ENCODE measurements at places on chromosomes 11 and 22.
A peak's percentile ranks its signal among the peaks of the same experiment; 100 is the strongest.

- no peak for DNase-seq
Measured at GRCh38 chr11:88521399-88521798, 183.9 kb upstream of the CTSC start.

GRCh38 chr22:25354456-25354855 lies 135.0 kb downstream of the CRYBB2 start:
- no peak for DNase-seq

- no peak for DNase-seq
Measured at GRCh38 chr11:134349802-134350355, 18.1 kb downstream of the GLB1L2 start.

DNA sequence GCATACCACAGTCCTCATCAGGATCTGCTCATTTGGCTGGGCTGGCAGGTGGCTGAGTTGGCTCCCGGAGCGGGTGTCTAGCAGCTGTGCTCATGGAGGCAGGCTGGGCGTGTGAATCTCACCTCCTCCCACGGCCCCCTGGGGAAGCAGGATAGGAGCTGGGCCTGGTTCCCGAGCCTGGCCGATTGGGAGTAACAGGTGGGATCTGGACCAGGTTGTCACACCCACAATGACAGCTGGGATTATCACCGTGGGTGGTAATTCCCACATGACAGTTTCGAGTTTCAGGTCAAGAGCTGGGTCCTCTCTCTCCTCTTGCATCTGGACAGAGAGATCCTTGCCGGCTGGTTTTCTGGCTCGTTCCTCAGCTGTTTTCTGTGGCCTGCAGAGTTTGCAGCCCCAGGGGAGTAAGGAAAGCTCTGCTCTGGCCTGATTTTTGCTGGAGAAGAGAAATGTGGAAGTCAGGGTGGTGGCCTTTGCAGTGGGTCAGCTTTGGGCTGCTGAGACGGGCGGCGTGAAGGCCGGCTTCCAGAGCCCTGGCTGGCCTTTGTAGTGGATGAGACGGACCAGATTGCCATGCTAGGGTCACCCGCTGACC lies 57.0 kb downstream of the BCR start:
- DNase-seq: no peak

DNA sequence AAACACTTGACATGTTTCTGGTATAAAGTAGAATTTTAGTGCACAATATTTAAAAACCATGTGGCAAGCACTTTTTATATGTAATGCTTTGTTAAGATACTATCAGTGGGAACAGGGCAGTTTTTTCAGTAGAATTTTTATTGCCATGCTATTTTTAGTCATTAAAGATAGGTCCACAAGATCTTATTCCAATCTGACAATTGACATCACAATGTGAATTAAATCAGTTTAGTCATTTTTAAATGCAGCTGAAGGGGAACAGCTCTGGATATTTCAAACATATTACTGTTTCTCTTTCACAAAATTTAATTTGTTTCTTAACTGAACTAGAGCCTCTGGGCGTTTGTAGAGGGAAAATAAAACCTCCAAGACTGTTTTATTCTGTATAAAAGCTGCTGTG lies 194.1 kb downstream of the MSANTD4 start:
- DNase-seq: no peak

DNA sequence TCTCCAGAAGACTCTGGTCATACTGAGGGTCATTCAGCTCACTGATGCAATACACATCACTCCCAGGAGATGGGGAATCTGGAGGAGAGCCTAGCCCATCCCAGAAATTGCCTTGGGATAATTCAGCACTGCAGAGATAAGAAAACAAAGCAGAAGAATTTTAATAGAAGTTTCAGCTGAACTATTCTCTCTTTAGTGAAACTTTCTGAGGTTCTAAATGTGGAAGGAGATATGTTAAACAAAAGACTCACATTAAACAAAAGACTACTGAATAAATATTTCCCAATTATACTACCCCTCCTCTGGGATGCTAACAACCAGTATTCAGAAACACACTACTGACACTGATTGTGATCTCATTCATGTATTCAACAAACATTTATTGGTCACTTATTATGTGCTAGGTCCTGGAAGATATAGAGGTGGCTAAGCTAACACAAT lies 47.8 kb downstream of the C2CD3 start:
- DNase-seq: no peak

DNA sequence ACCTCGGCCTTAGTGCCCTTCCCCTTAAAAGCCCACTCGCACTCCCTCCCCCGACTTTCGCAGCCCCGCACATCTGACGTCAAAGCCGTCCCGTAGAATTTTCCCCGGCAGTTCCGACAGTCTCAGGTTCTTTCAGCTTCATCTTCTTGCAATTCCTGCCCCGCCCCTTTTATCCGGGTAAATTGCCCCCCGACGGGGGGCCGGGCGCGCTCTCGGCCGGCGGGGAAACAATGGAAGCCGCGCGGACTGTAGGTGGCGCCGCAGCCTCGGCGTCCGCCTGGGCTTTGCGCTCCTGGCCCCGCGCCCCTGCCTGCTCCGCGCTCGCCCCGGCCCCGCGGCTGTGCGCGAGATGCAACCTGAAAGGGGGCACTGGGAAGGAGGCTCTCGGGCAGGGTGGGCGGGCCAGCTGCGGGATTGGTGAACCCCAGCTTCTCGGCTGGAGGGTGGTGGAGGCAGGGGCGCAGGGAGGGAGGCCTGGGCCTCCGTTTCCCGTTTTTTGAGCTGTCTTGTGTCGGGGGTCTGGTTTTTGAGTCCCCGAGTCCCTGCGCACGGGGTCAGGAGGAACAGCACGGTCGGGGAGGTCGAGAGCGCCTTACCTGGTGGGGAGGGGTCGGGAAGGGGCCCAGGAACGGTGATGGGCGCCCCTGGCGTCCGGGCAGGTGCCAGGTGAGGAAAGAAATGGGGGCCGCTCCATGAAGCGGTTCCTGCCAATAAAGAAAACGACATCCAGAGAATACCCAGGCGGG lies 859 bp upstream of the FGF19 start:
- DNase-seq: no peak

DNA sequence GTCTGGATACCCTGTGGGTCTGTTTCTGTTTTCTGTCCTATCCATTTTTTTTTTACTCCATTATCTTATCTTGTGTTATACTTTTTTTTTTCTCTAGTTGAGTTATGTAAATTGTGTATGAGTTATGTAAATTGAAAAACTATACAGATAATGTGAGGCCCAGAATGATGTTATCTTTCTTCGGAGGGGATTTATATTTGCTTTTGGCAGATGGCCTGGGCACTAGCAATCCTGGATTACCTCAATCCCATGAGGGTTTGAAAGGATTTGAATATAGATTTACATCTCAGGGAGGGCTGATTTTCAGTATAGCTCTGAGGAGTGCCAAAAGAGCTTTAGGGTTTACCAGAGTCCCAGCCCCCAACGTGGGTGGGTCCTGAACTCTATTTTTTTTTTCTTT lies 71.0 kb downstream of the CSTPP1 start:
- DNase-seq: peak; percentile 24

GRCh38 chr11:13679768-13680167 lies 11.3 kb downstream of the FAR1 start:
- DNase-seq: no peak

- peak; percentile 6 for DNase-seq
Measured at GRCh38 chr11:81497202-81497804, 1236.4 kb downstream of the FAM181B start.

DNA sequence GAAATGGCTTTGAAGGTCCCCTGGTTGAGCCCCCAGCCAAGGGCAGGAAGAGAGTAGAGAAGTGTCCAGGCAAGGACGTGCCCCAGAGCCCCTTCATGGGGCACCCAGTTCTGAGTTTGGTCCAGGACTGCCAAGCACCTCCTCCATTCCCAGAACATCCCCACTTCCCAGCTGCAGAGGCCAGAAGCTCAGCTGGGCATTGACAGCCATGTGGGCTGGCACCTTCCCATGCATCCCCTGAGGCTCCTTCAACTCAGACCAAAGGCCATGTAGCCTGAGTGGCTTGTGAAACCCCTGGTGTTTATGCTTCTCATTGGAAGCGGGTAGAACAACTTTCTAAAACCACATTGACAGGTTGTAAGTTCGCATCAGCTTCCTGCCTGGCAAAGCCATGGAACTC lies 789.6 kb downstream of the TBC1D22A start:
- DNase-seq: no peak

DNA sequence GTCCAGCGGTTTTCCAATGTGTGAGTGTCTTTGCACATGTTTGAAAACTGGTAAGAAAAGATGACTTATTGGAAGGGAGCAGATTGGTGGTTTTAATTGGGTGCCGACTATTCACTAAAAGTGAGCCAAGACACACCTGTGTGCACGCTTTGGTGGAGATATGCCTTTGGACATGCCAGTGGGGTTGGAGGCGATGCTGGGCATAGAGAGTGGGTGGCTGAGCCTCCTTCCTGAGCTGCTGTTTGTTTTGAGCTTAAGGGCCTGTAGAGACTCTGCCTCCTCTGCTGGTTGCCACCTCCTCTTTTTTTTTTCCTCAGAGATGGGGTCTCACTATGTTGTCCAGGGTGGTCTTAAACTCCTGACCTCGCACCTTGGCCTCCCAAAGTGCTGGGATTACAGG lies 9.5 kb downstream of the IGHMBP2 start:
- DNase-seq: no peak

GRCh38 chr11:119791701-119792151 lies 62.7 kb upstream of the NECTIN1 start:
- DNase-seq: peak; percentile 23

DNA sequence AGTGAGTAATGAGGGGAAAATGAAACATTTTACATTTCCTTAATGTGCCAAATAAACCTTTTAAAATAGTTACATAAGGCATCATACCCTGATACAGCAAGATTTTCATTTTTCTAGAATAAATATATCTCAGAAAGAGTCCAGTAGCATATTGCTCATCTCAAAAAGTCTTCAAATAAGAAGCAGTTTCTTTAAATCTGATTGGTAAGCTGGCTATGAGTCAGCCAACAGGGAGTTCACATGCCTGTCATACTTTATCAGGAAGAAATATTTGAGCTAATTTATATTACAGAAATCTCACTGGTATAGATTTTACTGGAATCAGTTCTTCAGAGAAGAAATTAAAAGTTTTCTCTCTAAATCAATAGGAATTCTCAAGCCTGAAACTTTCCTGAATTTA lies 258.1 kb downstream of the C11orf87 start:
- DNase-seq: no peak

GRCh38 chr11:72969894-72970335 lies 155.7 kb downstream of the ATG16L2 start:
- peak; percentile 60 for DNase-seq

DNA sequence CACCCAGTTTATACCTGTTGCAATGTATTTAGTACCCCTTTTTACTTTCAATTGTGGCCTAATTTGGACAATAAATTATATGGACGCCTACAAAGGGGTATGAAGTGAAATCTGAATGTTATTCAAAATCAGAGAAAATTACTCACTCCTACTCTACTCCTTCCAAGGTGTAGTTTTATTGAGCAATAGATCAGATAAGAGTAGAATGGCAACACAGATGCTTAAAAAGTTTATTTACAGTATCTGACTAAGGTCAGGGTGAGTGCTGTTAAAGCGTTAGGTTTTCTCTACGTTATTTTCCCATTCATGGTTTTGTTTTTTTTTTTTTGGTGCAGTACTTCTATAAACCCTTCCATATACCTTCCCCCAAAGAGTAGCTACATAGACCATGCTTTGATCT lies 805.6 kb downstream of the KCNA4 start:
- DNase-seq: no peak

DNA sequence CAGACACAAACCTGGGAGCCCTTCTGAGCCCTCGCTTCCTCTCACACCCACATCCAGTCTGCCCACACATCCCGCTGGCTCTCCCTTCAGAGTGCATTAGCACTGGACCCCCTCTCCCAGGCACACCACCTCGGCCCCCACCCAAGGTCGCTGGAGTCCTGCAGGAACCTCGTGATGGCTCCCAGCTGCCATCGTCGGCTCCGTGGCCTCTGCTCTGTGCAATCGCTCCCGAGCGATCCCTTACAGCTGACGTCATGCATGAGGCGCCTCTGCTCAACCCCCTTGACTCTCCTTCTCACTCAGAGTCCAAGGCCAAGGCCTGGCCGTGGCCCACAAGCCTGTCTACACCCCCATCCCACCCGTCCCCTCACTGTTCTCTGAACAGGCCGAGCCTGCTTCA lies 183.9 kb downstream of the EFCAB6 start:
- DNase-seq: no peak
